ENCODE measurements at places on chromosomes 3 and 15. TPM values are rescaled to one million over a fixed set of nuclear protein-coding genes. Genes with fewer than 3 reads are reported as not detected.
A peak's percentile ranks its signal among the peaks of the same experiment; 100 is the strongest.

DNA sequence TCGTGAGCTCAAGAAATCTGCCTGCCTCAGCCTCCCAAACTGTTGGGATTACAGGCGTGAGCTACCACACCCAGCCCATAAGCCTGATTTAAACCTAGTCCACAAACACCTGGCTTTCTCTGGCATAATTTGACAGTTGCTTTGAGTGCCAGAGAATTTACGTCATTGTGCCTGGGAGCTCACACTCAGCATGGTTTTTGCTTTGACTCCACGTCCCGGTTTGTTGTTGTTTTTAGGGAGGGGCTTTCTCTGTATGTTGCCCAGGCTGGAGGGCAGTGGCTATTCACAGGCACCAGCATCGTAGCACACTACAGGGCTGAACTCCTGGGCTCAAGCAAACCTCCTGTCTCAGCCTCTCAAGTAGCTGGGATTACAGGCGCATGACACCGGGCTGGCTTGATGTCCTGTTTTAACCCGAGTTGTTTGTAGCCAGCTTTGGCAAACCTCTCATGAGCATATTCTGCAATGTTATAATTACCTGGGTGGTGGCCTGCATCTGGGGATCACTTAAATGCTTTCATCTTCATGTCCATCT lies 32.7 kb downstream of the CEMIP start:
- no peak for DNase-seq

DNA sequence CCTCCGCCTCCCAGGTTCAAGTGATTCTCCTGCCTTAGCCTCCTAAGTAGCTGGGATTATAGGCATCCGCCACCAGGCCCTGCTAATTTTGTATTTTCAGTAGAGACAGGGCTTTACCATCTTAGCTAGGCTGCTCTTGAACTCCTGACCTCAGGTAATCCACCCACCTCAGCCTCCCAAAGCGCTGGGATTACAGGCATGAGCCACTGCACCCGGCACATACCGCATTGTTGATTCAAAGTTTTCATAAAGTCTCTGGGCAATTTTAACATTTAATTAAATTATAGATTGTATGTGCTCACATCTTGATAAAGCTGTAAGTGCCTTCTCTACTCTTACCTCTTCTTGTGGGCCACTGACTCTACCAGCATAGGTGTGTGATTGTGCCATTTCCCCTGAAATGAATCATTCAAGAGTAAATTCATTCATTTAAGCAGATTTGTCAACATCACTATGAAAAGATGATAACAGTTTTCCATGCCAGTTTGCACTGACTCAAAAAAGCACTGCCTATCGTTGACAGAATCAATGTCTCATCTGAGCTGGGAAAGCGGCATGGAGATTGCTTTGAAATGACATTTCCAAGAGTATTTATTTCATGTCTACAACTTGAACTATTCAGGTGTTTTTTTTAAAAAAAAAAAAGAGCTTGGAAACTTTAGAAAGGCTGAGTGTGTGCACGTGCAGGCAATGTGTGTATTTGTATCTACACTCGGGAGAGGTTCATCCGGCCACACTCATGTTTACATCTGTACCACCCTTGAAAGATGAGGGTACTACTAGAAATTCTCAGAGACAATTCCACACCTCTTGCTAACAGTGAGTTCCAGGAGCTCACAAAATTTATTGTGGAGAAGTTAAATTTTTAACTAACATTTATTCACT lies 3.5 kb downstream of the BCL2A1 start:
- no peak for DNase-seq

GRCh38 chr3:155370198-155370597 lies 76.7 kb upstream of the STRIT1 start:
- no peak for DNase-seq

DNA sequence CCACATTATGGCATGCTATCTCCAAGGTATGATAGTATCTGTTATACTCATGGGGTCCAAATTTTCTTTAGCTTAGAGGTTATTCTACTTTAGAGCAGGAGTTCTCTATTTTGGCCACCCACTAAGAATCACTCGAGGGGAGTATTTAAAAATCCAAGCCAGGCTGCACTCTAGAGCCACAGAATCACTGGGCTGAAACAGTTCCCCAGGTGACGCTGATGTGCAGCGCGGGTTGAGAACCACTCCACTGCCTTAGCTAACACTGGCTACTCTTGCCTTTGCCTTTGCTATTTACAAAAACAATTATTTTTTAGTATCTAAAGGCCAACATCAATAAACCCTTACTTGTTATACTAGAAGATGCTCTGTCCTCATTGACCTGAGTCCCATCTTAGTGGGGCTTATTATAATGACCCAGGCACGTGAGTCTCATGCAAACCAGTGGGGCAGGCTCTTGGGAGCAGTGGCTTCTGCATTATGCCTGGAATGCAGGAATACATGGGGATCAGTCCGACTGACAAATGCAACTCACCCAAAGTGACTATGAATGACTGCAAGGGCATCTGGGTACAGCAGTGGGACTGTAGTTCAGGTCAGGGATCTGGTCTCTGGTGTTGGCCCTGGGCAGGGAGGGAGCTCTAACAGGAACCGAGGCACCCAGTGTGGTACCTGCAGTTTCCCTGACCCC lies 21.7 kb upstream of the CGNL1 start:
- DNase-seq = no peak

DNA sequence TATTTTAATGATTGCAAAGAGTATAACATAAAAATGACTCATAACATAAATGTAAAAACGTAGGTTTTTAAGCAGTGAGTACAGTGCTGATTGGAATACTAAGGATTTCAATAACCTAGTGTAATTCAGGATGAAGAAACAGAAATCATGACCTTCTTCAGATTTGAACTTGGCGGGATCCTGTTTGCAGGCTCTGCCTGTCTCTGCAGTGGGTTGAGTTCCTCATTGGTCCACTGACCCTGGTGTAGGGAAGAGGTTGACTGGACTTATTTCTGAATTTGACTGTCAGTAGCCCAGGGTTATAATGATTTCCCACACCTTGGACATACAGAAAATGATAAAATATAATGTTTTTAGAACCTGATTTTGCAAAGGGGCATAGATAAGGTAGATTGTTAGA lies 171.7 kb downstream of the FNDC3B start:
- DNase-seq = no peak

GRCh38 chr15:37107744-37108380 lies 7.5 kb upstream of the MEIS2 start:
- no peak for DNase-seq

GRCh38 chr3:189557824-189558223 lies 73.4 kb upstream of the TP63 start:
- DNase-seq = no peak

- no peak for DNase-seq
Measured at GRCh38 chr3:123401836-123402530, 46.9 kb downstream of the ADCY5 start.

GRCh38 chr3:60599586-60599985 lies 651.7 kb downstream of the FHIT start:
- no peak for DNase-seq

DNA sequence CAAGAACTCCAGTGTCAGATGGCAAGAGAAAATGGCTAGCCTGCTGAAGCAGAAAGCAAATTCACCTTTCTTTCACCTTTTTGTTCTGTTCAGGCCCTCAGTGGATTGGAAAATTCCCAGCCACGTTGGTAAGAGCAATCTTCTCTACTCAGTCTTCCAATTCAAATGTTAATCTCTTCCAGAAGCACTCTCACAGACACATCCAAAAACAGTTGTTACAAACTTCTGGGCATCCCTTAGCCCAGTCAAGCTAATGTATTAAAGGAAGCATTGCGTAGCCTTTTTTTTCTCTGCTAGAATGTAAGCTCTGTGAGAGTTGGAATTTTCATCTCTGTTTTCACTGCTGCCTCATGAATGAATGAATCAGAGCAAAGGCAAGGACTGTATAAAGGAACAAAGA lies 109.2 kb upstream of the ROBO2 start:
- no peak for DNase-seq

- DNase-seq = peak; percentile 13
Measured at GRCh38 chr3:141201122-141201521, 30.5 kb upstream of the PXYLP1 start.

- DNase-seq = no peak
Measured at GRCh38 chr15:56608140-56608778, 125.0 kb downstream of the ZNF280D start.

DNA sequence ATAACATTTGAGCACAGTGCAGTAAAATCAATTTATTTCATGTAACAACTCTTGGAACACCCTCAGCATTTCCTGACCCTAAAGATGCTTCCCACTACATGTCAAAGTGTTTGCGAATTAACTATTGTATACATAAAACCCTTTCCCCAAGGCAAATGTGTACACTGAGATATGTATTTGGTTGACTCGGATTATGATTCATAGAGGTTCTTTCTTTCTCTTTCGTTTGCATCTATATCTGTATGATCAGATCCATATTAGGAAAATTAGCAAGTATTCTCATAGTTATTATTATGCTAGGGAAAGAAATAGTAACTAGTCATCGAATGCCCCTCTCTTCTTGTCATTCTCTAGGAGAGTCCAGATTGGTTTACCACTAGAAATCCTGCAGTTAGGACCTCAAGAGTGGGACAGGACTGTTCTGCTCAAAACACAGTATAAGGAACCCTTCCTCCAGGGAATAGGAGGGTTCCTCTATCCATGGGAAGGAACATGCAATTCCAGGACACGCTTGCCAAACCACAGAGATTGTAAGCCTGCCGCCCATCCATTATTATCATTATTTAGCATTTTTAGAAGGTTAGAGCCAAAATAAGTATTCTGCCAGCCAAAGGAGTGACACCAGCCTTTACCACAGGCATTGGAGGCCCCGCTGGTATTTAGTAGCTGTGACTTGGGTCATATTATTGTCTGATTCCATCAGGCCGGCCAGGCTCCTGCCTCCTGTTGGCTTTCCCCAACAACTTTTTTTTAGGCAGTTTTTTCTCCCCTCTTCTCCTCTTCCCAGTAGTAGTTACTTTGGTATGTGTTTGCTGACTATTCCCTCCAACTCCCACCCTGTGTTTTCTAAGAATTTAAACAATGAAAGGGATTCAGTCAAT lies 100.7 kb downstream of the GALK2 start:
- no peak for DNase-seq

- DNase-seq = no peak
Measured at GRCh38 chr15:97461226-97461625, 499.3 kb upstream of the ARRDC4 start.

- peak; percentile 63 for DNase-seq
Measured at GRCh38 chr3:6965881-6966280, 105.0 kb downstream of the GRM7 start.

DNA sequence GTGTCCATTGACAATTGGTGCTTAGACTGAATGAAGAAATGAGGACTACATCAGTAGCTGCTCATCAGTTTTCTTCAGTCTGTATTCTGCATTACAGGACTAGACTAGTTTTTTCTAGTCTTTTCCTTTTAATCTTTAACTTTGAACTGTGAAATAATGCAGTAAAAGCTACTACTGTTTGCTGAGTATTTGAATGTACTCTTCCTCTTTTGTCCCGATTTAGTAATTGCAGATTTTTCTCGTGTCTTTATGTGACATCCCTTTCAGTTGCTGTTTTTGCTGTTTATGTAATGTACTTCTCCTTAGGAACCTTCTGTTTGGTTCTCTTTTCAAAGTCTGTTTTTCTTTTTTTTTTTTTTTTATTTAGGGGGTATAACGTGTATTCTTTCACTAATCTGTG lies 17.4 kb downstream of the MFSD1 start:
- DNase-seq = no peak

- no peak for DNase-seq
Measured at GRCh38 chr3:64417816-64418215, 192.6 kb upstream of the PRICKLE2 start.

GRCh38 chr3:142276781-142277180 lies 51.4 kb upstream of the GK5 start:
- DNase-seq = no peak

DNA sequence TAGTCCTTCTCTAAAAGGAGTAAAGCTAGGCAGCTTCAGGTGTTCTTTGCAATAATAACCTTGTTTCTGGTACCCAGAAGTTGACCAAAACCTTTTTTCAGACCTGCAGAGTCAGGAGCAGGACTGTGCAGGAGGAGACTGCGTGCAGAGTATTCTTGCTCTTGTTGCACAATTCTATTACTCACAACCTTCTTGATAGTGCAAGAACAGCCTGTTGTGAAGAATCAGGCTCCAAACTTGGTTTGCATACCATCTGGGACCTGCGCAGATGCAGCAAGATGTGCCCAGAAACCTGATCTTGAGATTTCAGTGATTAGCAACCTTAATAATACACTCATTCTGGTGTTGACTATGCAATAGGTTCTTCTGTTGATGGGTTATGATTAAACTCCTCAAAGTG lies 111.9 kb downstream of the ATG7 start:
- no peak for DNase-seq

DNA sequence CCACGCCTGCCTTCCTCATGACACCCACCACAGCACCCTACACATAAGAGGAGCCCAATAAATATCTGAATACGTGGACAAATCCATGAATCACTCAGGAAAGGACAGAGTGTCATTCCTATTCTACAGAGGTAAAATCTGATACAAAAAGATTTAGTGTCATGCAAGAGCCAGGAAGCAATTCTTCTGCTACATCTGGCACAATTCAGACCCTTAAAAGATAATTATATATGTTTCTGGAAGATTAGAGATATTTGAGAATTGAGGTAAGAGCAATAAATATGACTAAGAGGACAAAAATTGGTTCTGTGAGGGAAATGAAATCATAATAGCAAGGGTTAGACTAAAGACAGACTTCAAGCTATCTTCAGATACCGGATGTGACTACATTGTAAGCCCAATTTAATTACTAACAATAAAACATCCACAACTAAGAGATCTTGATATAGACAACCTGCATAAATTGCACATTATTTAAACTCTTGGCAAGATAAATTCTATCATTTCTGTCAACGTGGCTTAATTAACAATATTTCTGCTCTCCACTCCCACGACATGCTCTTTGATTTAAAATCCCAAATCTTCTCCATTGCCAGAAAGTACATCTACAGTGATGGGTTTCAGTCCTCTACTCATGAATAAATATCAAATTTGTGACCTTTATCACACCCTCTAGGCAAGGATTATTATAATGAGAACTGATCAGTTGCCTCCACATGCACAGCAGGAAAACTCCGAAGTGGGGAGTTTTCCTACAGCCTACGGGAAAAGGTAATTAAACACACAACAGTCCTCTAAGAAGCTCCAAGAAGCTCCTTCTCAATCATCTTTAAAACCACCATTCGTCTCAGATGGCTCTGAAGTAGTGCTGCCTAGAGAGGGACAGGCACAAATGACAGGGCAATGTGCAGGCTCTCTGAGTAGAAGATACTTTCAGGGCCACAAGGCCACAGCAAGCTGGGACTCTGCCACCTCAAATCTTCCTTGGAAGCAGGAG lies 32.6 kb downstream of the MB21D2 start:
- DNase-seq = no peak

INAFM2 gene
- total RNA-seq = 12.3 TPM

OCA2 gene
- total RNA-seq = 200 TPM

HDC gene
- not detected for total RNA-seq

AGTR1 gene
- 0.08 TPM for total RNA-seq

ZMYND10 gene
- total RNA-seq = 0.61 TPM

PYGO1 gene
- total RNA-seq = 11.8 TPM

EPHB3 gene
- total RNA-seq = 0.37 TPM

OPA1 gene
- total RNA-seq = 142 TPM

All from SK-MEL-5 (cell line).